ENCODE measurements at places on chromosomes 7 and 10.
A peak's percentile ranks its signal among the peaks of the same experiment; 100 is the strongest.

GRCh38 chr10:123269017-123269552, 114.9 kb downstream of the BUB3 start:
- DNase-seq = no peak

- DNase-seq = no peak
These were observed 384.4 kb downstream of the TCERG1L start for GRCh38 chr10:130927157-130927556.

- no peak for DNase-seq
These were observed 6.2 kb downstream of the SNX13 start for GRCh38 chr7:17934094-17934493.

GRCh38 chr10:123449234-123449962, 216.8 kb upstream of the GPR26 start:
- DNase-seq = no peak

- DNase-seq = no peak
These were observed 2.1 kb upstream of the H2AZ2 start for GRCh38 chr7:44849885-44850544.

- DNase-seq = no peak
These were observed 207.0 kb downstream of the MLLT10 start for GRCh38 chr10:21740989-21741388.

- DNase-seq = peak; percentile 86
These were observed 25.2 kb upstream of the ITPRID1 start for GRCh38 chr7:31488562-31489203.

Measured in NCI-H526 treated with DMSO at 0.1 percent for 48 hours (cell line).